ENCODE measurements at places on chromosomes 7 and 10.

DNA sequence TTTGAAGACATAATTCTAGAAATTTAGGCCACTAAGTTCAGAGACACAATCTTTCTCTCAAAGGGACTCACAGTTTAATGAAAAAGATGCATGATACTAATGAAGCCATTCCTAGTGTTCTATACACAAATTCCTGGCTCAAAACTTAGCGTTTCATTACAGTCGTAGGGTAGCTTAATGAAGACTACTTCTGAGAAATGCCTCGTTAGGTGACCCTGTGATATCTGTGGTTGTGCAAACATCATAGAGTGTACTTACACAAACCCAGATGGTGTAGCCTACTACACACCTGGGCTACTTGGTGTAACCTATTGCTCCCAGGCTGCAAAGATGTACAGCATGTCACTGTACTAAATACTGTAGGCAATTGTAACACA, 488 bp upstream of the CHCHD3 start:
- DNase-seq = no peak

GRCh38 chr7:139382439-139382838, 22.7 kb downstream of the LUC7L2 start:
- DNase-seq = no peak

- DNase-seq = no peak
Observed at GRCh38 chr10:22560913-22561239, 153.5 kb downstream of the PIP4K2A start.

DNA sequence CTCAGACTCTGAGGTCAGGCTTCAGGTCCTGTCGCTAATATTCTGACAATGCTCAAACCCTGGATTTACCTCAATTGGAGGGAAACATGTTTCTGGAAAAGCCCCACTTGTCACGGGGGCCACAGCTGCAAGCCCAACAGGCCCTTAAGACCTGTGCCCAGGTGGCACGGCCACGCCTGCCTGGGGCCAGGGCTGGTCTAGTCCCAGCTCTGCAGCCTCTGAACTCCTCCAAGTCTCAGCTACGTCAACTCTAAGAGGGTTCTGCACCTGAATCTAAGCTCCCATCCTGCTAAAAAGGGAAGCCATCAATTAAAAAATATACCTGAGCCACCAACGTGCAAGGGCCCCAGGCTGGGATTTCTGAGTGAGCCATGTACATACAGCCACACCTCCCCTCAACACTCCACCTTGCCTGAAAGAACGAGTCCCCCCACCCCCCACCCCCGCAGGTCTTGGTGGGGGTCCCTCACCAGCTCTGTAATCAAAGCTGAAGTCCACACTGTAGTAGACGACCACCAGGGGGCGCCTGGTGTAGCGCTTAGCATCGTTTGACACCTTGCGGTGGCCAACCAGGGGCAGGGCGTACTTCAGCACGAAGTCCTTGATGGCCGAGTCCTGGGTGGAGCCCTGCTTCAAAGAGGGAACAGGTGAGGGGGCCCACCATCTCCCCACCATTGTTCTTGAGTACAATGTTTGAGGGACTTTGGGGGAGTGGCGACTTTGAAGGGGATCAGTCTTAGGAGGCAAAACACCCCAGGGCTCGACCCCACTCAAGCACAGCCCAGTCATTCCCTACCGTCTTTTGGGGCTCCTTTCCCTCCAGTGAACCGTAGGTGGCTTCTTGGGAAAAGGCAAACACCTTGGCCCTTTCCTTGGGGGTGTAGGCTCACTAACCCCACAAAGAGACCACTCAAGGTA, 22.6 kb downstream of the PDIA4 start:
- peak; percentile 51 for DNase-seq

DNA sequence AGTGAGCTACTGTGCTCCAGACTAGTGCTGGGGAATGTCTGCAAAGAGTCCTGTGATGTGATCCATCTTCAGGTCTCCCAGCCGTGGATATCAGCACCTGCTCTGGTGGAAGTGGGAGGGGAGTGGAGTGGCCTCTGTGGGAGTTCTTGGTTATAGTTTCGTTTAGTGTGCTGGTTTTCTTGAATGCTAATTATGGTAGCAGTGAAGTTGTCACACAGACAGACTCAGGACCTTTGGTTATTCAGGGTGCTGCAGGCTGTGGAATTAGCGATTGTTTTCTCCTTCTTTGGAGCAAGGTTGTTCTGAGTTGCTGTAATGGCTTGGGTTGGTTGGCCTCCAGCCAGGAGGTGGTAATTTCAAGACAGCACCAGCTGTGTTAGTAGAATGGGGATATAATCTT, 132.7 kb upstream of the HGF start:
- no peak for DNase-seq

GRCh38 chr10:88680958-88681357, 16.7 kb downstream of the LIPF start:
- DNase-seq = no peak

DNA sequence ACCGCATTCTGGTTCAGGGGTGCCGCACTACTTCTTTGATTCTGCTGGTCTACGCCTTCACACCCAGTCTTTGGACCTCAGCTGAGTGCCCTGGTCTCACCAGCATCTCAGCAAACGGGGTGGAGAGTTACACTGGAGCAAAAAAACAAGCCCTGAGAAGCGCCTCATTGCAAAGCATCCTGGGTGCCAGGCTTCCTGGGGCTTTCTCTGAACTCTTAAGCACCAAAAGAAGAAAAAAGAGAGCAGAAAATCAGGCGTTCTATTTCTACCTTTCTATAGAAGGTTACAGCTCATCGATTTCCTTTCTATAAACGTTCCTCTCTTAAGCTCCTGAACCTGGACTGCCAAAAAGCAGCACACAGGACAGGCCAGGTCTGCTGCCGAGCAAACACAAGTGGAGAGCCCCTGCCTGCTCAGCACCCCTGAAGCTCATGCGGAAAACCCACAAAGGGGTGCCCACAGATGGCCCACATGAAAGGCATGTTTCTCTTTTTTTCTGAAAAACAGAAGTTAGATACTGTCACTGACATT, 217.9 kb downstream of the SFMBT2 start:
- no peak for DNase-seq

GRCh38 chr7:43658718-43659548, 70.4 kb downstream of the COA1 start:
- no peak for DNase-seq

GRCh38 chr10:60382946-60383681, 6.6 kb downstream of the ANK3 start:
- no peak for DNase-seq

DNA sequence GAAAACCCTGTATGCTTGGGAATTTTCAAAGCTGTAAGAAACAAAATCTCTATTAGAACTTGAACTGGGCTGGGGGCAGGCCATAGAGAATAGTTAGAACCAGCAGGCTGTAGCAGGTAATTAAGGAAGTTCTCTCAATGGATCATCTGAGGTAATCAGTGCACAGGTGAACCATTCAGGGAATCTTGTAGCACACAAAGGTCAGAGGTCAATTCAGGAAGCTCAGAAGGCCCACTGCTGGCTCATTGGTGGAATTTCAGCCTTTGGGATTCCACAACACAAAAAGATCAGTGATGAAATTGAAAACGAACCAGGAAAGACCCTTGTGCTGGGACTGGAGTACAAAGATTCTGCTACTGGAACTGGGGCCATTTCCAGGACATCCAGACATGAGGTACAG, 82.0 kb downstream of the TMEM168 start:
- DNase-seq = no peak

GRCh38 chr10:61244261-61244775, 208.9 kb downstream of the TMEM26 start:
- peak; percentile 3 for DNase-seq

DNA sequence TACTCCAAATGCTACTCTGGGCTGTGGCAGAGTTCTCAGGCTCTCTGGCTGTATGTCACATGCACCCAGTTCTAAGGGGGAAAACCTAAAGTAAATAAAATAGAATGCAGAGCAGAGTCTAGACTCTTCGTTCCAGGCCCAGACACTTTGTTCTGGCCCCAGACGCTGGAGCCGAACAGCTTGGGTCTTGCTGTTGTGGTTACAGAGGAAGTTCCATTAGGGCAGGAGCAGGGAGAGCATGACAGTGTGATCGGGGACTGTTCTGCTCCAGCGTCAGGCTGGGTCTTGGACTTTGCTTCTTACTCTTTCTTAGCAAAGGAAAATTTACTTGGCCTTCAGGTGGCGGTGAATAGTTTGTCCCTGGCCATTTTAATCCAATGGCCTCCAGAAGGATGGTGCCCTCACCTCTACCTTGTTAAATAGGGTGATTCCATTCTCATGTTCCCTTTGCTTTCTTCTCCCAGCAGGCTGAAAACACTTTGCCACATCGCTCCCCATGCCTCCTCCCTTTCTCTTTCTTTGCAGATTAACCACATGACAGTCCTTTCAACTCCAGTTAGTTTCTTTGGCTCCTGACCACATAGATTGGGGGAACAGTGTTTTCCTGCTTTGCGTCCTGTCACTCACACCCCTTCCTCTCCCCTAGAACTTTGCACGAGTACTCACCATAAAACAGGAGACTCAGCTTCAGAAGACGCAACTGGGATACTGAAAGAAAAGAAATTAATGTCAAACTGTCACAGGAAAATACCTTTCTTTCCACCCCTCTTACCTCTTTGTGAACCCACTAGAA, 730.8 kb downstream of the SUGCT start:
- DNase-seq = no peak

- no peak for DNase-seq
Observed at GRCh38 chr7:66348531-66348930, 143.4 kb downstream of the TPST1 start.

DNA sequence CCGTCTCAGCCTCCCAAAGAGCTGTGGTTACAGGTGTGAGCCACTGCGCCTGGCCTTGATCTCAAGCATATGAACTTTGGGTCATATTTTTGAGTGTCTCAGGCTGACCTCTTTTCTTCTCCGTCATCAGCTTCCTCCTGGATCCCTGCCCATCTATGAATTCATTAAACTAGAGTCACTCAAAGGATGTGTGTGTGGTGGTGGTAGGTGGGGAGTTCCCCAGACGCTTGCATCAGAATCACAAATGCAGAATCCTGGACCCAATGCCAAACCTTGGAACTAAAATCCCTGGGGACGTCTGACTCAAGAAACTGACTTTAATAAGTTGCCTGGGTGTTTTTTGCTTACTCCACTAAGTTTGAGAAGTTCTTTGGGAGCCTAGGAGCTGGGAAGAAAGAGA, 6.7 kb upstream of the CREB5 start:
- DNase-seq = no peak

GRCh38 chr10:16520900-16521299, 779 bp downstream of the C1QL3 start:
- peak; percentile 3 for DNase-seq

DNA sequence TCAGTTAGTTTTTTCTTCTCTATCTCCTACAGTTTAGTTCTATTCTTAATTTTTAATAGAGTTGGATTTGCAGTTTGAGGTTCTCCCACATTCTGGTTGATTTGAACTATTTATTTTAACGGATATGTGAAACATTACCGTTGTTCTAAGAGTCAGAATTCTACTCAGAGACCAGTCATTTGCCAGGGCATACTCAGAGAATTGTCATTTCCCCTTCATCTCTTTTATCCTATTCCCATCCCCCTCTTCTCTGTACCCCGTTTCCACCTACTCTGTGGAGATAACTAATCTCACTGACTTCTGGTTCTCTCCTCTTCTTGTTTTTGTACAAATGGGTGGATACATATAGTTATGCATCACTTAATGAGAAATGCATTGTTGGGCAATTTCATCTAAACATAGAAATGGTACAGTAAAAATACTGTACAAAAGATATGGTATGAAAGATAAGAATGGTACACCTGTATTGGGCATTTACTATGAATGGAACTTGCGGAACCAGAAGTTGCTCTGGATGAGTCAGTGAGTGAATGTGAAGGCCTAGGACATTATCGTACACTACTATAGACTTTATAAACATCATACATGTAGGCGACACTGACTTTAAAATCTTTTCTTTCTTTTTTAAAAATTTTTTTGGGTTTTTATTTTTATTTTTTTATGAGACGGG, 53.1 kb downstream of the INPP5F start:
- DNase-seq = no peak

DNA sequence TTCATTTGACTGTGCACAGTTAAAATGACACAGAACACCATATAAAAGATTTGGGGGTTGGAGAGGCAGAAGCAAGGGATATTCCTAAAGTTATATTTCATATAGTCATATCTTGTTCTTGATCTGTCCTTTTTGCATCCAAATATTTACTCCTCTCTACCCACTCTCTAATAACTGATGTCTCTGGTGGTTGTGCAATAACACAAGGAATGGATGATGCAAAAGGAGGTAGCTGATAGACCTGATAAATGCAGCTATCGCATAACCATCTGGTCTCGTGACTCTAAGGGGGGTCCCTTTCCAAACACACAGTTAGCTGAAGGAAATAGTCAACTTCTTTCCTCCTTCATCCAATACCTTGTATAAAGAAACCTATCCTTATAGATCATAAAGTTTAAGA, 123.1 kb downstream of the POLR1F start:
- DNase-seq = no peak

DNA sequence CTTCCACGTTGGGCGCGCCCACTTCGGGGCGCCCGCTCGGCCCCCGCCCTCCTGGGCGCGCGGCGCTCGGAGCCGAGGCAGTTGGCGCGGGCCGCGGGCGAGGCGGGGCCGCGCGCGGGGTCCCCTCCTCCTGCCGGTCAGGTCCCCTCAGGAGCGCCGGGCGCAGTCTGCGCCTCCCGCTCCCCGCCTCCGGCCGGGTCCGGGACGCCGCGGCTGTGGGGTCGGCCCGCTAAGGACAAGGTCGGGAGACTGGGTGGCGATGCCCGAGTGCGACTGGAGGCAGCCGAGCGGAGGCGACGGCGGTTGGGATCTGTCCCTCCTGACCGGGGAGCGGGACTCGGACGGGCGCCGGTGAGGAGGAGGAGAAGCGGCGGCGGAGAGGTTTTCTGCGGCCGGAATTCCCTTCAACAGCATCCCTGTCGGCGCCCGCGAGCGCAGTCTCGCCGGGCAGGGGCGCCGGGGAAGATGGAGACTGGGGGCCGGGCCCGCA, at the start of gene ATRNL1:
Gene ATRNL1 (plus strand): TSS at position 80 of the 490 bp plus-strand sequence. CDS start 386 bp downstream, at position 466.
- peak; percentile 27 for DNase-seq

DNA sequence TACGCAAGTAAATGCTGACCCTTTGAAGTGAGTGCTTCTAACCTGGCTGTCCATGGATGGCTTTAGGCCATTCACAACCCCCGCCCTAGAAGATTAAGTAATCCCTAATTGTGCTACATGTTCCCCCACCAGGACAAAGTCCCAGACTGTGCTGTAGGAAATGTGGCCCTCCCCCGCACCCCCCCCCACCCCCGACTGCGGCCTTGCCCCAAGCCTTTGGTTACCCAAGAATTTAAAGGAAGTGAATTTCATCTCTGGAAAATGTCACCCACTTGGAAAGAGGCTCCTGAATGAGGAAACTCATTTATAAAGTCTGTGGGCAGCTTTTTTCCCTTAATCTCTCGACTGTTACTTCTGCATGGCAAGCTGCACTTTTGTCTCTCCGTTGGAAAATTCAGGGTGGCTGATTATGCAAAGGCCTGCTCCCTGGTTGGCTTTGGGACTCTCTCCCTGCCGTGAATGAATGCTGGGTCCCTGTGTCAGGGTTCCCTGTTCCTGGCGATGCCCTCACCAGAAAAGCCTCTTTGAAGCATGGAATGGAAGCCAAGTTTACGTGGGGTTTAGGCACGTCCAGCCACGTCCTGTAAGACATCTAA, 31.4 kb upstream of the AQP1 start:
- no peak for DNase-seq

GRCh38 chr10:8054244-8054493, 319 bp upstream of the GATA3 start:
- no peak for DNase-seq

All from NCI-H1694 treated with DMSO at 0.1 percent for 48 hours (cell line).